Kasumi-1 (cell line): ENCODE measurements at places on chromosomes 2 and 18.

GRCh38 chr2:112597537-112598322 is 13.3 kb downstream of the CHCHD5 start:
- no peak for DNase-seq

DNA sequence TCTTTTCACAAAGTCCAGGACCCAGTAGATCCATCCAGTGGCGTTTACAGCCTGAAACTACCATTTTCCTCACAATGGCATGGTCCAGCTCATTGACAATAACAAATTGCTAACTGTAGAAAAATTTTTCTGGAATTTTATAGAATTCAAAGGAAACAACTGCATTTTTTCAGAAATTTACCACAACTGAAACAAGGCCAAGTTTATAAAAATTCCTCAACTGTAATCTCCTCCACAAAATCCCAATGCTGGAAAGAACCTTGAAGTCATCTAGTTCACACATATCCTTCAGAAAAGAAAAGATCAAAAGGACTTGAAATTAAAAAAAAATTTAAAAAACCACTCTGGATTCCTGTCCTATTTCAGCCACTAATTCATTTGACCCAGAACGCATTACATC is 226.0 kb upstream of the CTAGE1 start:
- no peak for DNase-seq

GRCh38 chr2:203225423-203226039 is 13.3 kb upstream of the CYP20A1 start:
- DNase-seq = peak; percentile 48

GRCh38 chr2:6254441-6254840 is 562.3 kb downstream of the SOX11 start:
- no peak for DNase-seq

GRCh38 chr18:60417946-60418345 is 45.4 kb upstream of the MC4R start:
- no peak for DNase-seq

DNA sequence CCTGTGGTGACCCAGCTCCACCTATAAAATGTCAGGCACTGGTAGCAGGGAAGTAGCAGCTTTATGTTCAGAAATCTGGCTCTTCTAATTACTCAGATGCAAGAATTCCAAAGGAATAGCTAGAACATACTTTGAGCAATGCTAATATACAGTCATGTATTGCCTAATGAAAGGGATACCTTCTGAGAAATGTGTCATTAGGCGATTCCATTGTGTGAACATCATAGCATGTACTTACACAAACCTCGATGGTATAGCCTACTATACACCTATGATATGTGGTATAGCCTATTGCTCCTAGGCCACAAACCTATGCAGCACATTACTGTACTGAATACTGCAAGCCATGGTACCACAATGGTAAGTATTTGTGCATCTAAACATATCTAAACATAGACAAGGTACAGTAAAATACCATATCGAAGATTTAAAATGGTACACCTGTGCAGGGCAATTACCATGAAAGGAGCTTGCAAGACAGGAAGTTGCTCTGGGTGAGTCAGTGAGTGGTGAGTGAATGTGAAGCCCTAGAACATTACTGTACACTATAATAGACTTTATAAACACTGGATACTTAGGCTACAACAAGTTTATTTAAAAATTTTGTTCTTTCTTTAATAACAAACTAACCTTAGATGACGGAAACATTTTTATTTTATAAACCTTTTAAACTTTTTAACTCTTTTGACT is 50.3 kb upstream of the ETAA1 start:
- DNase-seq = no peak

DNA sequence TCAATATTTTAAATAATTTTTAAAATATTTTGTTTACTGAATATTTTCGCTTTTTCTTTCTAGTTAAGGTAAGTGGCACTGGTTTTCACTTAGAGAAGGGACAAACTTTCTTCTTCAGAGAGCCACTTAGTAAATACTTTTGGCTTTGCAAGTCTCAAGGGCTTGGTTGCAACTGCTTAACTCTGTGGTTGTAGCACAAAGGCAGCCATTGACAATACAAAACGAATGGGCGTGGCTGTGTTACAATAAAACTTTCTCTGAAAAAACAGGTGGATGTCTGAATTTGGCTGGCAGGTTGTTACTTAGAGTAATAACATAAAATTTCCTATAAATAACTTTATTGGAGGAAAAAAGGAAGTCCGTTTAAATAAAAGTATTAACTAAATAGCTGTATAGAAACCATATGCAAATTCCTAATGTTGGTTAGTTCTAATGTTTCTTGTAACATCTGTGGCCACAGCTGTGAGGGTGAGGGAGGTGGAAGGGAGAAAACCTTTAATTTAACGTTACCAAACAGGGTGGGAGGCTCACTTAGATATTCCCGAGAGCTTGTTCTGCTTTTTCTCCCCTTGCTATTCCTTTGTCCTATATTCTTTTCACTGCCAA is 62.4 kb upstream of the TNP1 start:
- no peak for DNase-seq
